ENCODE measurements at places on chromosomes 5 and 9.

DNA sequence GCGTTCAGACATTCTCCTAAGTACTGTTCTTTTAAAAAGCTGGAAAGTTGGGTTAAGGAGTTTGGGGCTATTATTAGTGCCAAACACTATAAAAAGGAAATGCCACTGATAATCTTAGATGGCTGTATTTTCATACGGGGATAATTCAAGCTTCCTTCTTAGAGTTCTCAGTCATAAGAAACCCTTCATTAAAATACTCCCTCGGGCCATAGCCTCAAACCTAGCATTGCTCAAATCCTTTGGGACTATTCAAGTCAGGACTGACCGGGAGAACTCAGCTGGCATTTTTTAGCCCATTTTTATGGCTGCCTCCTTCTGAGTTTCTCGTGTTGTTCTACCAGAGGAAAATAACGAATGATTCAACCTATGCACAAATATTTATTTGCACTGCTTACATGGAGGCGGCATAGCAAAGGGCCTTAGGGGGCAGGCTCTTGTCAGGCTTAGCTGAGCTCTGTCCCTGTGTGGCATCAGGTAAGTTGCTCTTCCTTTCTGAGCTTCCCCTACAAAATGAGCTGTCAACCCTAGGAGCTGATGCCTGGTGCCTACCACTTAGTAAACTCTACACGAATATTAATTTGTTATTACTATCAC, 33.5 kb upstream of the ADAM19 start:
- DNase-seq = no peak

DNA sequence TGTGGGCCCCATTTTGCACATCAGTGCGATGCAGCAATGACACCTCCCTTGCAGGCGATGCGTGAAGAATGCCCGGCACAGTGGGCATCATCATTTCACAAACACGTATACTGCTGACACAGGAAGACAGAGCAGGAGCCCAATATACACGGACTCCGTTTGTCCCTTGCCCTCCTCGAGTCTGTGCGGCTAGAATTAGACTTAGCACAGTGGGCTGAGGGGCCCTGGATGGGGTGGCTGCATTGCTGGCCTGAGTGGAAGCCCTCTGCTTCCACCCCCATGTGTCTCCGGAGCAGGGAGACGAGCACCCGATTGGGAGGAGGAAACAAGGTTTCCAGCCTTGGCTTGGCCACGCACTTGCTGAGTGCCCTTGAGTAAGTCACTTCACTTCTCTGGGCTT, 40.8 kb downstream of the GSN start:
- DNase-seq = no peak

- DNase-seq = no peak
Observed at GRCh38 chr9:88370346-88370745, 17.9 kb upstream of the SPIN1 start.

- DNase-seq = no peak
Observed at GRCh38 chr9:87685871-87686519, 39.9 kb upstream of the CTSL start.

DNA sequence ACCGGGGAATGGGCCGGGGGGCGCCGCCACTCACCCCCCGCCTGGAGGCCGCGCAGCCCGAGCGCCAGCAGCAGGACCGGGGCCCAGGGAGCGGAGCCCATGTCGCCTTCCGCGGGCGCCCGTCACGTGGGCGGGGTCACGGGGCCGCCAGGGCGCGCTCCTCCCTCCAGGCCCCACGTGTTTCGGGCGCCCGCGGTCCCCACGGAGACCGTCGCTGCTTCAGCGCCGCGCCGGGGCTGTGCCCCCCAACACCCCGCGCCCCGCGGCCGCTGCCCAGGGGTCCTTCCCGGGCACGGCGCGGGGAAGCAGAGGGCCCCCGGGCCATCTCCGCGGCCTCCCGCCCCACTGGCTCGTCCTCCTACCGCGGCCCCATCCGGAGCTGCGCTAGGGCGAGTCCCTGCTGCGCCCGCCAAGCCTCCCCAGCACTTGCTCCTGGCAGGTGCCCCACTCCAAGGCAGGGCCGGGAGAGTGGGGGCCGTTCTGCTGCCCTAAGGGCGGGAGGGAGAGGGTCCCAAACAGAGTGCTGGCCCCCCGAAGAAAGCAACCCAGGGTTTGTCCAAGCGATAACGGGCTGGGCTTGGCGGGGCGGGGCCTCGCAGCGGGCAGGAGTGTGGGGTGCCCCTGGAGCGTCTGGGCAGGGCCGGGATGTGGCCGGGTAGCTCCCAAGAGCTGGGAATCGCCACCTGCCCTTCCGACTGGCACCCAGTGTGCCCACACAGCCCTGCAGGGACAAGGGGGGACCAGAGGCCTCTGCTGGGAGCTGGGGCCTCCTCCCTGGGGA, at the start of gene DPP7:
Gene DPP7 (minus strand): TSS at position 121 of the 781 bp plus-strand sequence. CDS start 20 bp downstream, at position 101.
- DNase-seq = no peak

- no peak for DNase-seq
Observed at GRCh38 chr9:14453286-14453685, 139.3 kb upstream of the NFIB start.

- DNase-seq = no peak
Observed at GRCh38 chr5:121182788-121183490, 668.7 kb upstream of the FTMT start.

GRCh38 chr5:159593518-159594073, 263.3 kb upstream of the IL12B start:
- DNase-seq = no peak

GRCh38 chr9:81592887-81593266, 96.5 kb downstream of the TLE1 start:
- no peak for DNase-seq

GRCh38 chr9:114289106-114289505, 33.8 kb upstream of the ORM1 start:
- DNase-seq = no peak

DNA sequence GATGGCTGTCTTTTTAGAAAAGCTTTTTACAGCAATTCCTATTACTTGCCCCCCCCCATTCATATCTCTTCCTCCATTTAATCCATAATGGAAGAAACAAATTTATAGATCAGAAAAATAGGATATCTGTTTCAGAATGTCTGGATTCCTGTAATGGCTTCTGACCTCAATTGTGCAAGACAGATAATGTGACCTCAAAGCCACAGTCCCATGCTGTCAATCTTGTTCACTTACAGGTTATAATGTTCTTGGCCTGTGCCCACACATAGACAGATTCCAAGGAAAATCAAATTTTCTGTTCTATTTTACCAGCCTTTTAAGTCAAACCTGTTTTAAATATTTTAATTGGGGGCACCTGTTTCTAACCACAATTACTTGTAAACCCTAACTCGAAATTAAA, 143.4 kb downstream of the ENTREP1 start:
- no peak for DNase-seq

- DNase-seq = no peak
Observed at GRCh38 chr9:130707225-130707976, 13.8 kb downstream of the EXOSC2 start.

GRCh38 chr5:2030131-2030530, 147.4 kb upstream of the IRX4 start:
- no peak for DNase-seq

DNA sequence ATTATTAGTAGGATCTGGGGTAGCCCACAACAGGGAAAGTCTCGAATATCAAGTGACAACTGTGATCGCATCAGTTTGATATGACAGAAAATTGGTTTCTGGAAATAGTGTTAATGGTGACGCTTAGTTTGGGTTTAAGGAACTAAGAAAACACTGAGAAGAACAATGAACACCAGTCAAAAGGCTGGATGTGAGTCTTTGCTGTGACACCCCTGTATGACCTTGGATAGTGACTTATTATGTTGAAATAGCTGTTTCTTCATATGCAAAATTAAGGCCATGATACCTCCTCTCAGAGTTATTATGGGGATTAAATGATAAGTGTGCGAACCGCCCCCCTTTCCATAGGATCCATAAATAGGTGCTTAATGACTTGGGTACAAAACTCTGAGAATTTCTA, 926 bp downstream of the DNAJC25 start:
- DNase-seq = no peak

GRCh38 chr5:40678460-40679147, 1.1 kb upstream of the PTGER4 start:
- DNase-seq = no peak

GRCh38 chr5:88539026-88539425, 270.4 kb upstream of the TMEM161B start:
- no peak for DNase-seq

DNA sequence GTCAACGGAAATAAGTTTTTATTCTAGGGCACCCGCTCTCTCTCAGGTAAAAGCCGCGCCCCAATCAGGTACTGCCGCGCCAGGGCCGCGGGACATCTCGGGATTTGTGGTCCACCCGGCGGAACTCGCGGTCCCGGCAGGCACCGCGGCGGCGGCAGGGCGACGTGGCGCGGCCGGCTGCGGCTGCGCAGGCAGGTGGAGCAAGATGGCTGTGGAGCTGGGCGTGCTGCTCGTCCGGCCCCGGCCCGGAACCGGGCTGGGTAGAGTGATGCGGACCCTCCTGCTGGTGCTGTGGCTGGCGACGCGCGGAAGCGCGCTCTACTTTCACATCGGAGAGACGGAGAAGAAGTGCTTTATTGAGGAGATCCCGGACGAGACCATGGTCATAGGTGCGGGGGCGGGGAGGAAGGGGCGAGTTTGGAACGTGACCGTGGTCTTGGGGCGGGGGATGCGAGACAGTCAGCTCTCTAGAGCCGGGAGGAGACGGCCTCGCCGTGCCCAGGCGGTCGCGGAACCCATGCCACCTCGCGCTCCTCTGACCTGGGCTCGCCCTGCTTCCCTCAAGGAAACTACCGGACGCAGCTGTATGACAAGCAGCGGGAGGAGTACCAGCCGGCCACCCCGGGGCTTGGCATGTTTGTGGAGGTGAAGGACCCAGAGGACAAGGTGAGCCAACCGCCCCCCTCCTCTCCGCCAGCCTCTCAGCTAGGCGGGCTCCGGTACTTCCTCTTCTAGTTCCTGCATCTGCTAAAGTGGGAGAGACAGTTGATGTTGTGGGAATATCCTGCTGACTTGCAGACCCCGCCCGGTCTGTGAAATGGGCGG, at the start of gene TMED9:
Gene TMED9 (plus strand): TSS at position 194 of the 825 bp plus-strand sequence. CDS start 12 bp downstream, at position 206.
- no peak for DNase-seq

GRCh38 chr5:169248996-169249395, 51.9 kb downstream of the SLIT3 start:
- no peak for DNase-seq

- no peak for DNase-seq
Observed at GRCh38 chr9:86749894-86750255, 197.4 kb downstream of the GAS1 start.

Measured in NCI-H187 treated with DMSO at 0.1 percent for 48 hours (cell line).